ENCODE measurements at places on chromosomes 16 and 17.

DNA sequence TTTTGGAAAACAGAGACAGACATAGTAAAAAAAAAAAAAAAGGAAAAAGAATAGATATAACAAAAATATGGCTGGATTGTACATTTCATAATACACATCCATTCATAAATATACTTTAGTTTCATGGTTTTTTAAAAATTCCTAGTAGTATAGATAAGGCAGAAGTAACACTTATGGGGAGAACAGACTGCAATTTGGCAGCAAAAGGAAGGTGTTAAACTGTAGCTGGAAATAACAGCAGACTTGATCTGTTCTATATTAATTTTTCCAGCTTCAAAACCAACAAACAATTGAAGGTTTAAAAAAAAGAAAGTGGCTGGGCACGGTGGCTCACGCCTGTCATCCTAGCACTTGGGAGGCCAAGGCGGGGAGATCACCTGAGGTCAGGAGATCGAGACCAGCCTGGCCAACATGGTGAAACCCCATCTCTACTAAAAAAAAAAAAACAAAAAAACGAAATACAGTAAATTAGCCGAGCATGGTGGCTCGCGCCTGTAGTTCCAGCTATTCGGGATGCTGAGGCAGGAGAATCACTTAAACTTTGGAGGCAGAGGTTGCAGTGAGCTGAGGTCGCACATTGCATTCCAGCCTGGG lies 191.8 kb downstream of the SPECC1 start:
- no peak for DNase-seq

DNA sequence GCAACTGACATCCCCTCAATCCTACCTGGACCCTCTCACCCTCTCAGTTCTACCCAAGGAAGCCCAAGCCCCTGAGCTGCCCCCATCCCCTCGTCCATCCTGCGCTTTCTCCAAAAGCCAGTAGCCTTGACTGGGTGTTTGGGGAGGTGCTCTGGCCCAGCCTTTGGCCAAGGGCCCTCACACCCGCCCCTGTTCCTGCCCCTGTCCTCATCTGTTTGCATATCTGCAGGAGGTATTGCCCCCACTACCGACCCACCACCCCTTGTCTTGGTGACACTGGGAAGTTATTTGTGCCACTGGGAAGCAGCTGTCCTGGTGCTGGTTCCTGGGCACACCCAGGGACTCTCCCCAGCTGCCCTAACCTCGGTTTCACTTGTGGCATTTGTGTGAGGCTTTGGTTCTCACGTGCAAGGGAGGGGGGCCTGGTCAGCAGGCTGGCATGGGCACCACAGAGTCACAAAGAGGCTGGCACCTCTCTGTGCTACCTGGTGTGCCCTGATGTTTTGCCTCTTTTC lies 75.3 kb downstream of the MRC2 start:
- DNase-seq = no peak

- DNase-seq = peak; percentile 97
These were observed at the start of gene NQO1 for GRCh38 chr16:69726313-69727060. NQO1 (minus strand) TSS chr16:69726560; CDS start chr16:69726439, 121 bp downstream.

- no peak for DNase-seq
These were observed 27.1 kb upstream of the MYLK3 start for GRCh38 chr16:46775214-46775613.

DNA sequence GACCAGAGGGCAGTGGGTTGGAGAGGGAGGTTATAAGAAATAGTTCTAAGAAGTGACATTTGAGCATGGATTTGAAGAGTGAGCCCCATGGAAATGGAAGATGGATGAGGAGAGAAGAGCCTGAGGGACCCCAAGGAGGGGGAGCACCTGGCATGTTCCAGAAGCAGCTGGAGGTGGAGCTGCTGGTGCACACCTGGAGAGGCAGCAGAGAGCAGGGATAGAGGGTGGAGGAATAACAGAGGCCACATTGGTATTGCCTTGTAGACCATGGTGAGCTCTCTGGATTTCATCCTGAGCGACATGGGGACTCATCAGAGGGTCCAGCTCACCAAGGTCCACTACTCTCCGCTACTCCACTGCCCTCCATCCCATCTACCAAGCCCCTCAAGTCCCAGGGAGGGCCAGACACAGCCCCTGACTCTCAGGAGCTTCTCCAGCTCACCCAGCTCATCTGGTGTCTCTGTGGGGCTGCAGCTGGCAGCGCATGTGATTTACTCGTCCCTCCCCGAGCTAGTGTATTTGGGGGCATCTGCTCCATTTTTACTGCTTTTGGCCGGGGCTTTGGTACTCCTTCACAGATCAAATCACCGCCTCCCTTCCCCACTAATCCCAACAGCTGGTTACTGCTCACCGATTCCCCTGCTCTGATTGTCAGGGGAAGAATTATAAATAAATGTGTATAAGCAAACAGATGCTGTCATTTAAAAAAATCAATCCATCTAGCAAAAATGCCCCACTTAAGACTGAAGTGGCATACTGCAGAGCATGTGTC lies 22.1 kb upstream of the KDM8 start:
- DNase-seq = no peak

- no peak for DNase-seq
These were observed 17.0 kb upstream of the RPRML start for GRCh38 chr17:46995841-46996571.

DNA sequence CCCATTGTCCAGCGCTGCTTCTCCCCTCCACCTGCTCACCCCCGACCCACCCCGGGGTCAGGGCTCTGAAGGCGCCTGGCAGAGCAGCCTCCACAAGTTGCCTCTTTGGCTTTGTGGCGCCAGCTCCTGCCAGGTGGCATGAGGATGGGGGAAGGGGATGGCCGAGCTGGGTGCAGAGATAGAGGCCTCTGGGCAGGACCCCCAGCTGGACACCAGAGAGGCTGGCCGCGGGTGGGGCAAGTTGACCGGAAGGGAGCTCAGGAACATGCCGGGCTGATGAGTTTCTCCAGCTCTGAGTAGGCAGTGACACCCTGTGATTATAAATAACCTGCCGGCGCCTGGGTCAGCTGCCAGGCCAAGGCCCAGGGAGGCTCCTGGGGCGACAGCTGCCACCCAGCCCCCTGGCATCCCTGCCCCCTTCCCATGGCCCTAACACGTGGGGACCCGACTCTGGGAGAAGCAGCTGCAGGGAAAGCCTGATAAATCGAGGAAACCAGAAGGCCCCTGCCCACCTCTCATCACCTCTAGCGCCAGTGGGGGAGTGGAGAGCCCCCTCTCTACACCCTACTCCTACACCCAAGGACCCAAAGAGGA lies 729 bp downstream of the P2RX5 start:
- no peak for DNase-seq

GRCh38 chr17:50319306-50320004 lies 26.5 kb upstream of the XYLT2 start:
- DNase-seq = no peak

DNA sequence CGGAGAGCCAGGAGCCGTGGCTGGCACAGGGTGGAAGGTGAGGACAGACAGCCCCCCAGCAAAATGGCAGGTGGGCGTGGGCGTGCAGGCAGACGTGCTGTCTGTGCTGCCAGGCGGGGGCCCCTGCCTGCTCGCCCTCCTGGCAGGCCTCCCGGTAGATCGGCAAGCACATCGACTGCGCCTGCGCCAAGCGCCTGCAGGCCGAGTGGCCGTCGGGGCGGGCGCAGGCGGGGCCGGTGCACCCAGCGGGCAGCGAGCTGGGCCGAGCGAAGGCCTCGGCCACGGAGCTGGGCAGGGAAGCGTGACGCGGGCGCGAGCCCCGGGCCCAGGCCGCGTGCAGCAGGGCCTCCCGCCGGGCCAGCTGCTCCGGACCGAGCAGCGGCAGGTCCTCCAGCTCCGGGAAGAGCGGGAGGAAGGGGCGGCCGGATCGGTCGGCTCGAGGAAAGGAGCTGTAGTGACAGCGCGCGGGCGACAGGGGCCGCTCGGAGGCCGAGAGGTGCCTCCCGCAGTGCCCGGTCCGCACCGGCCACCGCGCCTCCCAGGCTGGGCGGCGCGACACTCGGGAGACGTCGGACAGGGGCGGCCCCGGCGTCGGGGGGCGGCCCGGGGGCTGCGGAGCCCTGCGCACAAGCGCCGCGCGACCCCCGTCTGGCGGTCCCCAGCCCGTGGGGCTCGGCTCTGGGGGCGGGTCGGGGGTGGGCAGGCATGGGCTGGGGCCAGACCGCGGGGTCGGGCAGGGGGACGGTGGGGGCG lies 16.9 kb downstream of the GRIN2C start:
- DNase-seq = peak; percentile 75

DNA sequence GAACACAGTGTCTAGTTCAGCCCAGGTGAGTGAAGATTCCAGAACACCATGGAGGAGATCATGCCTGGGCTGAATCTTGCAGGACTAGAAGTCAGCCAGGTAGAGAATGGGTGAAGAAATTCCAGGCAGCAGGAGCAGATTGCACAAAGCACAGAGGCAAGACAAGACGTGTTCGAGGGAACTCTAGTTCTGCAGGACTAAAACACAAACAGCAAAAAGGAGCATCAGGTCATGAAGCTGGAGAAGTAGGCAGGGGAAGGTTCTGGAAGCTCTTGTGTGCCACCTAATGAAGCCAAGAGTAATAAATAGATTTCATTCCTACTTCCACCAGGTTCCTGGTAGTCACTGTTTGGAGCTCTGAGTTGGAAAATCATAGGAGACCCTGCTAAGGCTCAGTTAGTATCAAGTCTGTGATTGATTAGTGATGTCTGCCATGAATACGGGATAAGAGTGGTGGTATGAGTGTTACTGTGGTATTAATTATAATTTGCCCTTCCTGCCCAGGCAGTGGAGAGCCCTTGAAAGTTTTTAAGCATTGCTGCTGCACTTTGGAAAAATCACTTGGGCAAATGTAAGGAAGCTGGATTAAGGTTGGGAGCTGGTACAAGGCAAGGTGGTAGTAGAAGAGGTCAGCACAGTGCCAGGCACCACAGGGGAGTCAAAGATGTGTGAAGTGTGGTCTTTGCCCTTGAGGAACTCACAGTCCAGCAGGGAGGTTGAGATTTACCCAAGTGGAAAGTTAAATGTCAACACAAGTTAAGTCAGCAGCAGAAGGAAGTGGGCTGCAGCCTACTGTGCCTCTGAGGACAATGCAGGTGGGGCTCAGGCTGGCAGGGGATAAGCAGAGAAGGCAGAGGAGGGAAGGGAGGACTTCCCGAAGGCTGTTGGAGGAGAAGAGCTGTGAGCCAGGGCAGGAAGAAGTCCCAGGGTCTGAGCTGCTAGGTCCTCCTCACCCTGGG lies 13.5 kb upstream of the FOXN1 start:
- no peak for DNase-seq

GRCh38 chr16:24418733-24419132 lies 120.6 kb upstream of the RBBP6 start:
- DNase-seq = no peak

GRCh38 chr17:46072998-46073397 lies 73.9 kb downstream of the STH start:
- DNase-seq = no peak
